ENCODE measurements at places on chromosomes 12 and 14.
A peak's percentile ranks its signal among the peaks of the same experiment; 100 is the strongest.

GRCh38 chr12:13973996-13974395 lies 7.4 kb downstream of the GRIN2B start:
- no peak for DNase-seq

- no peak for DNase-seq
Observed at GRCh38 chr12:57138526-57139272, 8.7 kb downstream of the LRP1-AS start.

DNA sequence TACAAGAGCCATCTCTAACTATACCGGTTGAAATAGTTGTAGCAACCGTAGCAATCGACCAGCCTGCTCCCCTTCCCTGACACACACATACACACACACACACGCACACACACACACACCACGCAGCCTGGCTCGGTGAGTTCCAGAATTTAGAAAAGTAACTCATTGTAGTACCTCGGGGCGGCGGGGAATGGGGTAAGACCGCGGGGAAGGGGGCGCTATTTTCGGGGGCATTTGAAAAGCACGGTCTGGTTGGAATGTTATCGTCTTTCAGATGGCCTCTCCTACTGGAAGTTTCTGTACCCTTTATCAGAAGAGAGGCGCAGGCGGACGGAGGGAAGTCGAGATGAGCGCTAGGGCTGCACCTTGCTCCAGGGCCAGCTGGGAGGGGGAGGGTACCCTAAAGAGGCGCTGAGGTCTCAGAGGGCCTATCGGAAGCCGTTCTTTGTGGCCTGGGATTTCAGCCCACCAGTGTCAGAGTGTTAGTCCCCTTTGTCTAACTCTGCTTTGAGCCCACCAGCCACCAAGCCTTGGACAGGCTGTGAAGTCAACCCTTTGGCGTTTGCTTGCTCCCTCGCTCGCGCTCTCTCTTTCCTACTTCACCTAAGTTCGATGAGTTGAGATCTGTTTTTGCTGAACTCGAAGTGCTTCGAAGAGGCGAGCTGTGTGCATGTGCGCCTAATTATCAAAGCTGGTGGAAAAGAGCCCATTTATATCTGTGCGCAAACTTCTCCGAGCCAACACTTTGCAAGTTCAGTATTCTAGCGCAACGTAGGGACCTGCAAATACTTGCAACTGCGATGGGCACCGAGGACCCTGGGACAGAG lies 837 bp downstream of the COL2A1 start:
- peak; percentile 81 for DNase-seq

DNA sequence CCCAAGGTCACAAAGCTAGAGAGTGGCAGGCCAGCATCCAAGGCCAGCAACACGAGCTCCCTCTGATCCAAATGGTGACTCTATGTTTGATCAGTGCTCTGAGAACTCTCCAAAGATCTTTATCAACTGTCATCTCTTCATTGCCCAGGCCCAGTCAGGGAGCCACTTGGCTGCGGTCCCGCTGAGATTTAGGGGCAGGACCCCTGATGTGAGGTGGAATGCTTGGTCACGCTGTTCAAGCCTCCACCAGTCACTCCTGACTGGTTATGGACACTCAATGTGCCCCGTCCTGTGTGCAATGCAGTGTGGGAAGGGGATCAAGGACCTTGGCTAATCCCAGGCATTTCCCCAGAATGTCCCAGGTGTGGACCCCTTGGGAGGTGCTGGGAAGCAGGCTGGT lies 19.8 kb upstream of the TCL1B start:
- no peak for DNase-seq

- DNase-seq, result no peak
Observed at GRCh38 chr14:28709571-28710305, 56.8 kb upstream of the FOXG1 start.

- DNase-seq, result peak; percentile 82
Observed at GRCh38 chr12:121799156-121799841, 4.5 kb upstream of the SETD1B start.

DNA sequence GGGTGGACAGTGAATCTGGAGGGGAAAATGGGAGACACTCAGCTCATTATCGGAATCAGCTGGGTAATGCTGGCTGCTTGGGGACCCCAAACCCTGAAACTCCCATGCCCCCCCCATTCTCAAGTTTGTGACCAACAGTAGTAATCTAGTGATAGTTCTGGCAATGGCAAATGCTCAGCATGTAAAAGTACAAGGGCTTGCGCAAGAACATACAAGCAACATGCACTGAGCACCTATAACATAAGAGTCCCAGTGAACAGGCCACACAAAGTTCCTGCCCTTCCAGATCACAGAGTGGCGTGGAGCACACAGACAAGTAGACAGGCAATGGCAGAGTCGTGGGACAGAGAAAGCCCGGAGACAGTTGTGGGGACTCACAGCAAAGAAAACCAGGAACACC lies 407.9 kb downstream of the MED13L start:
- no peak for DNase-seq

DNA sequence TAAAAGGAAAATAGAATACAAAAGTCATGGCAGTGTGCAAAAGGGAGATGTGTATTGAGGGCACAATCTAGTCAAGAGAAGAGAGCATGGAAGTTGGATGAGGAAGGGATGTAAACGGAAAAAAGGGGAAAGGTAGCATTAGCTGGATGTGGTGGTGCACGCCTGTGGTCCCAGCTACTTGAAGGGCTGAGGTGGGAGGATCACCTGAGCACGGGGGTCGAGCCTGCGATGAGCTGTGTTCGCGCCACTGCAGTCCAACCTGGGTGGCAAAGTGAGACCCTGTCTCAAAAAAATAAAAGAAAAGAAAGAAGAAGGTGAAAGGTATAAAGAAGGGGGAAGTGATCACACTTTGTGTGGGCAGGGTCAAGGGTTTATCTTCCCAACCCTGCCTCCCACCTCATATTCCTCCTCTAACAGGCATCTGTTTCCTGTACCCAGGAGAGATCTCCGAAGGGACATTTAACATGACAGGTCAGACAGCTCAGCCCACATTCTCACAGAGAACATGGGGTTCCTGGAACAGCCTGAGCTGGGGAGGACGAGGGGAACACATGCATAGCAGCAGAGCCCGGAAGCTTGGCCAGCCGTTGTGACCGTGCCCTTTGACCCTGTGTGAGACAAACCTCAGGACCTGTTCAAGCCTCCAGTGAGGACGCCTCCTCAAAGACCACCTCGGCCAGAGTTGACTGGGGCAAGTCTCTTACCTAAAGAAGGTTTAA lies 8.9 kb downstream of the RNASE11 start:
- no peak for DNase-seq

- DNase-seq, result peak; percentile 95
Observed at GRCh38 chr12:32399370-32400113, at the start of gene FGD4. FGD4 (plus strand) TSS chr12:32399558.

Measured in eye (tissue), 1 donor.